SHP77 (cell line): ENCODE measurements at places on chromosomes 11 and 22.

DNA sequence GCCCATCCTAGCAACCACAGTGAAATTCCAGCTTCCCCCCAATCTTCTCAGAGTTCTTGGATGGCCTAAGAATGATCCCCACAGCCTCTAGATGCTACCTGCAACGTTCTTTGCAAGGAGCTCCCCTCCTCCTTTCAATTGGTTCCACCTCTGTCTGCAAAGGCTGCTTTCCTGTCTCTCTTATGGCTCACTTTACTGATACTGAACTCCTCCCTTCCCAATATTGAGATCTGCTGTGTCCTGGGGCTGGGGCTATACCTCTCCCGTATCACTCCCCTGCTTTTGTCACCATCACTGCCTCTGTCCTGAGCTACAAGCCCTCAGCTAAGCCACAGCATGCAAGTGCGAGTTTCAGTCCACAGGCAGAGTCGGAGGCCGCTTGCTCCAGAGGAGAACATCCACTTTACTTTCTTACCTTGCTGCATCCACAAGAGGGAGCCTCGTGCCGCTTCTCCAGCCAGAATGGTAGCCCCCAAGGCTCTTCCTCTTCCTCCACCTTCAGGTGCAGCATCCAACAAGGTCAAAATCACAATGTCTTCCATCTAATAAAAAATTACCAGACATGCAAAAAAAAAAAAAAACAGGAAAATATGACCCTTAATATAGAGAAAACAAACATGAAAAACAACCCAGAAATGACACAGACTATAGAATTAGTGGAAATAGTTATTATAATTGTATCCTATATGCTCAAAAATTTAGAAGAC, 48.6 kb upstream of the TMEM45B start:
- DNase-seq, result peak; percentile 61

GRCh38 chr11:23772081-23772480, 724.8 kb upstream of the LUZP2 start:
- no peak for DNase-seq

- DNase-seq, result no peak
These were observed 55.6 kb downstream of the WT1 start for GRCh38 chr11:32379719-32380118.

GRCh38 chr11:86360775-86361395, 13.8 kb upstream of the CCDC81 start:
- DNase-seq, result no peak

DNA sequence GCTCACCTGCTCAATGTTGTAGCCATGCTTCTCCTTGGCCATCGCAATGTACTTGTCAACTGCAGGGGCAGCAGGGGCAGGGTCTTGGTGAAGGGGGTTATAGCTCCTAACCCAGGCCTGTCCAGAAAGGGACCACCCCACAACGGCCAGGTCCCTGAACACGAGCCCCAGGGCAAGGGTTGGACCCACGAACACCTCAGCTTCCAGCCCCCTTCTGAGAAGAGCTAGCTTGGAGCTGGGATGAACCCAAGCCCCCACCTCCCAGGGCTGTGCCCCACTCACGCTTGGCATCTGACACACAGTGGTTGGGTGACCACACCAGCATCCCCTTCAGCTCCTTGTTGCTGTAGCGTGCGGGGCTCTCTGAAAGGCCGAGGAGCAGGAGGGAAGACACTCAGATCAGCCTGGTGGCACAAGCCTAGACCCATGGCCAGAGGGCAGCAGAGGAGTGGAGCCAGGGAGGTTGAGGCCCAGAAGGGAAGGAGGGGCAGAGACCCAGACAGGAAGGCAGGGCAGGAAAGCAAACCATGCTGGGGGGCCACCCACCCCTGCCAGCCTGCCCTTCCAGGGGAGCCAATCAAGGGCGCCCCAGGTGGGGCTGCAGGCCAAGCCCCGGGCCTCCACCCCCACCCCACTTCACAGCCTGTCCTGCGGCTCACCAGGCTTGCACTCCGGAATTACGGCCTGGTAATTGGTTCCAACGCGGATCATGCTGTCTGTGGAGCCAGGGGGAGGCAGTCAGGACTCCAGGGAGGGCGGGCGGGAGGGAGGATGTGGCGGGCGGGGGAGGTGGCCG, 1.9 kb downstream of the RCOR2 start:
- no peak for DNase-seq

DNA sequence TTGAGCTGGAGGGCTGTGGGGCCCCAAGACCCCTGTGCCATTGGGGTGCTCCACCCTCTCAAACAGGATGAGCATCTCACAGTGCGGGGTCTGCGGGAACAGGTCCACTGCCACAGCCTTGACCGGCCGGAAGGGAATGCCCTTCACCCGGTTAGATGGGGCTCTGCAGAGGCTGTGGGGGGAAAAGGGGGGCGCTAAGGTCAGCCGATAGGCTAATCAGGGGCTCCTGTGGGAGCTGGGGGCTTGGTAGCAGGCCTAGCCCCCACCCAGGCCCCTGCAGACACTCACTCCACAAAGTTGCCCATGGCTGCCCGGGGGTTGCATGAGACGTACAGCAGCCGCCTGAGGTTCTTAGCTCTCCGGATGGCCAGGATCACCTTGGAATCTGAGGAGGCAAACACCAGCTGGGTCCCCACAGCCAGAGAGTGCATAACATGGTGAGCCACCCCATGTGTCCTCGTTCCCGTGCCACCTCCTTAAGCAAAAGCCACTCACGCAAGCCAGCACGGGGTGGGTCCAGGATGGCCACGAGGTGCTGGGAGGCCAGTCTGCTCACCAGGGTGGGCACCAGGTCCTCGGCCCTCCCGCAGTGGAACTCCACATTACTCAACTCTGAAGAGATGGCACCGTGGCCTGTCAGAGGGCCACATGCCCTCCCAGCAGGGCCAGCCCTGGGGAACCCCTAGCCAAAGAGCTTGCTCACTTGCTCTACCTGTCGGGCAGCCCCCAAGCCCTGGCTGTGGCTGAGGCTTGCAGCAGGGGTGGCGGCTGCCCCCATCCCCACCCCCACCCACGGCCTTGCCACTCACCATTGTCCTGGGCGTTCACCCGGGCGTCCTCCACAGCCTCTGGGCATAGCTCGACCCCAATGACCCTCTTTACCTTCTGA, 3.0 kb upstream of the RANBP1 start:
- DNase-seq, result no peak

GRCh38 chr11:19345519-19345847, 104.7 kb upstream of the E2F8 start:
- DNase-seq, result no peak
